ENCODE measurements at places on chromosomes 7 and 10.

- DNase-seq = peak; percentile 82
Observed at GRCh38 chr10:94115725-94116124, 122.0 kb downstream of the PLCE1 start.

GRCh38 chr7:139899328-139899955 lies 70.4 kb downstream of the TBXAS1 start:
- no peak for DNase-seq

- DNase-seq = no peak
Observed at GRCh38 chr10:14293526-14293925, 37.2 kb downstream of the FRMD4A start.

DNA sequence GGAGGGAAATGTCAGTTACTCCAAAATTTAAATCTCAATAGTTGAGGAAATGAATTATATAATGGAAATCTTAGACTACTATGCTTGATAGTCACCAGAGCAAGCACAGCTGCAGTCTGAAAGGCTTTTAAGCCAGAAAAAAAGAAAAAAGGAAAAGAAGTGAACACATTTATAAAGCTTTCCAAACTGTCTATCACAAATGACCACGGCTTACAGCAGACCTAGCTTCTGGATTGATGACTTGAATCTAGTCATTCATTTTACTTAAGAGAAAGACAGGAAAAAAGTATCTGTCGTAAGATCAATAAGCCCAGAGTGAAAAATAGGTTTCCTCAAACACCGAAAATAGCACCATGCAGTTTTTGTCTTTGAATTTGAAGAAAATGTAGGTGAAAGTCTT lies 67.9 kb upstream of the OGDHL start:
- DNase-seq = no peak

GRCh38 chr10:103490986-103491314 lies 2.6 kb upstream of the NEURL1 start:
- no peak for DNase-seq
